ENCODE measurements at places on chromosomes 11 and 22.

DNA sequence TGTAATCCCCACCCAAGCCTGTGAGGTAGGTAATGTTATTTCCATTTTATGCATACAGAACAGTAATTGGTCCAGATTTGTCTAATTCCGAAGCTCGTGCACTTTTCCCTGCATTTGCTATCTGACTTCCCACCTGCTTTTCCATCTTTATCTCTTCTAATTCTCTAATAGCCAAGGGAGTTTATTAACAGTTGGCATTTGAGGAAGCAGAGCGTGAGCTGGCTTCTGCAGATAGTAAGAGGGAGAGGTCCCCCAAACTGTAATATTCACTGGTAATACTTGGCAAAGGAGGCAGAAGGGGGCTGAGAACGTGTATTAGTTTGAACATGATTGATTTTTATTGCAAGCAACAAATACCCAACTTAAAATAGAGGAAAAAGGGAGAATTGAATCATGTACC, 110.8 kb upstream of the SPON1 start:
- no peak for DNase-seq

- DNase-seq, result no peak
These were observed 236.3 kb downstream of the CADM1 start for GRCh38 chr11:115267871-115268270.

- DNase-seq, result no peak
These were observed 581 bp upstream of the EIF3L start for GRCh38 chr22:37848587-37849088.

DNA sequence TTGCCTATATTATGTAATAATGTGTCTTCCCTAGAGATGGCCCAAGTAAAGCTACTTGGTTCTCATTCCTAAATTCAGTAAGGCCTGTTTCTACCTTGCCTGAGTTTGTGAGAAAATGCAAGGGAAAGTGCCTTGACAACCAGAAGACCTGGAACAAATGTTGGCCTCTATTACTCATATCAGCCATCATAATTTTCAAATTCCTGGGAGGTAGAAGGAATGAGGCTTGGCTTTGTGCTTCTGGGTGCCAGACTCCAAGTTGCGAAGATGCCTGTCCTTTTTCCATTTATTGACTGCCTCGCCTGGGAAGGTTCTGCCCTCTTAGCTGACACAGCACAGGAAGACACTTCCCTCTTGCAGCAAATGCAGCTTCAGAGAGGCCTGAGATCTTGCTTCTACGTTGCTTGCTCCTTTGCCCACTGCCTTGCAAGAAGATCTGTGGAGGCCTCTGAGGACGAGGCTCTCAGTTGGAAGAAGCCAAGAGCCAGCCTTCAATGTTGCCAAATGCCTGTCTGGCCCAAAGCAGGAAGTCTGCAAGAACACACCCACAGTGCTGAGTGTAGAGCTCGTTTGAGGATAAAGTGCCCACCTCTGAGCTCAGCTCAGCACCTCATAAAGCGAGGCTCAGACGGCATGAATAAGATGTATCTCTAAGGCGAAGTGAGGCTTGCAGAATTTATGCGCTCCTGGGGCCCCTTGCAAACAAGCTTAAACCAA, 120.1 kb downstream of the GALNT18 start:
- DNase-seq, result no peak

- DNase-seq, result no peak
These were observed 189.6 kb downstream of the ST3GAL4 start for GRCh38 chr11:126545057-126545555.

GRCh38 chr11:108589136-108589535, 4.4 kb downstream of the EXPH5 start:
- no peak for DNase-seq

GRCh38 chr11:118924591-118925585, 838 bp downstream of the BCL9L start:
- DNase-seq, result no peak

- no peak for DNase-seq
These were observed 12.2 kb downstream of the MOV10L1 start for GRCh38 chr22:50101870-50102565.

DNA sequence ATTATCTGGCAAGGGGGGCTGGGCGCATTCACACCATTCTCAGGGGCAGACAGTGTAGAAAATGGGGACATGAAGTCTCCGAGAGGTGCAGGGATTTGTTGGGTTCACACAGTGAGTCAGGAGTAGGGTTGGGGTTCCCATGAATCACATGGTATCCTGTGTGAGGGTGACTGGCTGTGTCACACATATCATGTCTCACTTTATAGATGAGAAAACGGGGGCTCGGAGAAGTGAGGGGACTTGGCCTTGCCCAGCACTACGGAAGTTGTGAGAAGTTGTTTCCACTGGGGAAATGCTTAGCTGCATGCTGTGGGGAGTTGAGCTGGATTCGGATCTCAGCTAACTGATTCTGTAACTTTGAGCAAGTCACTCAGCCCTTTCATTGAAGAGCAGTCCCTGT, 4.2 kb downstream of the GAL3ST3 start:
- DNase-seq, result no peak

DNA sequence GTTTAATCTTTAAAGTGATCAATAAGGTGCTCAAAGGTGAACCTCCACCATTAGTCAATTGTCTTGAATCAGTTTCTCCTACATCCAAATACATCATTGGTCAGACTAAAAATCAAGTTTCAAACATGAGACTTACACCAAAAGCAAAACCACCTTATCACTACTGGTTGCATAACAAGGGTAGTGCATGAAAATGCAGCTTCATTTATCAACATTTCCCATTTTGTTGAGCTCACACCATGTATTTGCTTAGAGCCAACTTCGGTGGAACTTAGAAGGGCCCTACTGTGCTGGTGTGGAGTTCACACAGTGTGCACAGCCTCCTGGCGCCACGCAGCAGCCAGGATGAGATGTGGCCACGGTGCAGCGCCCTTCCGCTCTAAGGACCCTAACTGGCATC, 23.1 kb upstream of the PHLDA2 start:
- DNase-seq, result no peak

DNA sequence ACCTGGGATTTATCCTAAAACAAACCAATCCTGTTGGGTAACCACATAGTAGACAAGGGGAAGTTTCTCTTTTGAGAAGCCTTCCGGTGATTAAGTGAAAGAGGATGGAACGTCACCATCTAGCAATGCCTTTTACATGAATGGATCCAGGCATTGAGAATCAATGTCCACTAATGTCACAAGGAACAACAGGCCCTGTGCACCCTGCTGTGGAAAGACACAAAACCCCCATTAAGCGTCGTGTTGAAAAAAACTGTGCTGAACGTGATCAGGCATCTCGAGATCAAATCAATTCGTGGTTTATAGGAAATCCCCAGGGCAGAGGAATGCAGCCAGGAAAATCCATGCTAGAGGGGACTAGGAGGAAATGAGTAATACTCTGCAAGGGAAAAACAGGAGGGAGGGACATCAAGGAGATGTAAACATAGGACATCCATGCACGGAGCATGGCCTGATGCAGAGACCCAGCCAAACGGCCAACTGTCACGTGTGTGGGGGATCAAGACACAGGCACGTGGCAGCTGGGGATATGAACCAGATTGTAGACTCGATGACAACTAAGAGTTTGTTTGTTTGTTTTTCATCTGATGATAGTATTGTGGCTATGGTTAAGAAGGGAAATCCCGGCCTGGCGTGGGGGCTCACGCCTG, 38.6 kb upstream of the CARS1 start:
- no peak for DNase-seq

DNA sequence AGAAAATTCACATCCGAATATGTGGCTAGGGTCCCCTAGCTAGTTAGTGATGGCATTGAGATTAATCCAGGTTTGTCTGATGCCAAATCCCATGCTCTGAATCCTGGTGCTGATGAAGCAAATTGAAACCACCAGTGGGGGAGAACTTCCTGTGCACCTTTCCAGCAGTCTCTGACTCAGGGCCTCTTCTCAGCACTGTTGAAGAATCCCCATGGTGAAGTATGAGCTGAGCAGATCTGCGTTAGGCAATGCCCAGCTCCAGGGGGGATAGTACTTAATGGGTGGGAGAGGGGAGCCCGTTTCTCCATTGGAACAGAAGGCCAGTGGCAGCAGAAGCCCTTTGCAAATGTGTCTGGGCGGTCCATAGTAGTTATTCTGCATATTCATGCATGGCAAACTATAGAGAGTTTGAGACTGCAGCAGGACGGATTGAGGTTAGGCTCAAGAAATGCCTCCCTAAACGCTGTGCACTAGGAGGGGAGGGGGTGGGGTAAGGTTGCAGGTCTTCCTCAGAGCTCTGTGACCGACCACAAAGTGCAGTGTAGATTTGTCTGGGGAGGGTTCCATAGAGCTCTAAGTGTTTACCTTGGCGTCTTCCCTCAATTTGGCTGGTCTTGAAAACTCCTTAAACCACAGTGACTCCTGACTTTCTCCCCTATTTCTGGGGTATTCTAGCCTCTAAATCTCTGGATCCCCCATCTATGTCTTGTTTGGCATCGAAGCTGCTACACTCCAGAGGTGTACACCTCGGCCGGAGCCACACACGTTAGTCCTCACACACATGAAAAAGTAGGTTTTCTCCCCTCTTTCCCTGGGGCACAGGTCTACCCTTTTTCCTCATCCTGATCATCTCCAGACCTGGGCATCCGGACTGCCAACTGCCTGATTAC, 4.8 kb downstream of the POU2F3 start:
- no peak for DNase-seq

DNA sequence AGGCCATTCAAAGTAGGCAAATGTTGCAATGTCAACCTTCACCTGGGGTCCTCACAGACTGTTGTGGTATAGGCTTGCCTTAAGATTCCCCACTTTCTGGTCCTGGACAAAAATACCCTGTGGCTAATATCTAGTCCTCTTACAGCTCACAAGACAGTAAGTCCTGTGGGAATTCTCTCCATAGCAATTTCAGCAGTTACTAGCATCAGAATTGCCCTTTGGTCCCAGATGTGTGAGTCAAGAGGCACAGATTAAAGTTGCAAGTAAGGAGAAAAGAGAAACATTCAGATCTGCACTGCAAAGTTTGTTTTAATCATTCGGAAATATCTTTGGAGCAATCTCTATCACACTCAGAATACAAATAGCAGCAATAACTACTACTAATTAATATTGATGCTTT, 420.2 kb downstream of the NTM start:
- no peak for DNase-seq

GRCh38 chr11:28849053-28849452, 740.9 kb downstream of the METTL15 start:
- DNase-seq, result no peak

GRCh38 chr11:121105481-121106195, 4.6 kb downstream of the TECTA start:
- DNase-seq, result no peak

GRCh38 chr11:57493507-57494503, 21.7 kb downstream of the SLC43A1 start:
- DNase-seq, result peak; percentile 67

DNA sequence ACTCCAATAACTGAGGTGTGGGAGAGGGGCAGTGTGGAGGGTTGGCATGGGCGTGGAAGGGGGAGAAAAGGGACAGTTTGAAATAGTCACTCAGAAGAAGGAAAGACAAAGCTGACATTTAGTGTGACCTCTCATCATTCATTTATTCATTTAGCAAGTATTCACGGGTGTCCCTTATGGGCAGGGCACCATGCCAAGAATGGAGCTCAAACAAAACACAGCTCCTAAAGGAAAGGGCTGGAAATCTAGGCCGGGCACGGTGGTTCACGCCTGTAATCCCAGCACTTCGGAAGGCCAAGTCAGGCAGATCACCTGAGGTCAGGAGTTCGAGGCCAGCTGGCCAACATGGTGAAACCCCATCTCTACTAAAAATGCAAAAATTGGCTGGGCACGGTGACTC, 19.4 kb upstream of the DGKZ start:
- DNase-seq, result no peak

- no peak for DNase-seq
These were observed 8.2 kb downstream of the CKAP5 start for GRCh38 chr11:46837860-46838259.

GRCh38 chr22:45336971-45337431, 27.3 kb downstream of the FAM118A start:
- no peak for DNase-seq

DNA sequence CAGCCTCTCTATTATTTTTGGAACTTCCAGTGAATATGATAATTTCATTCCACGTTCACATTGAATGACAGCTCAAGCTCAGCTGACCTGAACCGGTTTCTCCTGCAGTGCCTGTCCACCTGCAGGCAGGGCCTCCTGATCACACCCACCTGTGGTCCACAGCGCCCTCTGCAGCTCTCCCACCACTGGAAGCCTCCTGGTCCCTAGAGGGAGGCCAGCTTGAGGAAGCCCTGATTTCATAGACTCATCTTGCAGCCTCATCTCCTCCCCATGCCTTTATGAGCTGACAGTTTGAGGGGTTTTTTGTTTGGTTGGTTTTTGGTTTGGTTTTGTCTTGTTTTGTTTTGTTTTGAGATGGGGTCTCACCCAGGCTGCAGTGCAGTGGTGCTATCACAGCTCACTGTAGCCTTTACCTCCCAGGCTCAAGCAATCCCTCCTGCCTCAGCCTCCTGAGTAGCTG, 29.9 kb upstream of the MALAT1 start:
- DNase-seq, result no peak

DNA sequence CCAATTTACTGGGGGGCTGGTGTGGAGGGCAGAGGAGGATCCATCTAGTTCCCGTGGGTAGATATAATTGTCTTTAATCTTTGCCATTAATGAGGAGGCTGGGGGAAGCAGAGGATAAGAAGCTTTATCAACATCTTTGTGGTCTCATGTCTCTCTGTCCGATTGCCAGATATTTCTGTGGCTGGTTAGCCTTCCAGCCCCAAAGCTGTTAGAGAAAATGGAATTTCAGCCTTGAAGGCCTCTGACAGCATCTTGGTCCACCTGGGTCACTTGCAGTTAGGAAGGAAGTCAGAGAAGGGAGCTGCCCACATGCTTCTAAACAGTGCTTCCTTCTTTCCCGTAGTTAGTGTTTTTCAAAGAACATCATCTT, 56.9 kb downstream of the ABTB2 start:
- DNase-seq, result no peak

DNA sequence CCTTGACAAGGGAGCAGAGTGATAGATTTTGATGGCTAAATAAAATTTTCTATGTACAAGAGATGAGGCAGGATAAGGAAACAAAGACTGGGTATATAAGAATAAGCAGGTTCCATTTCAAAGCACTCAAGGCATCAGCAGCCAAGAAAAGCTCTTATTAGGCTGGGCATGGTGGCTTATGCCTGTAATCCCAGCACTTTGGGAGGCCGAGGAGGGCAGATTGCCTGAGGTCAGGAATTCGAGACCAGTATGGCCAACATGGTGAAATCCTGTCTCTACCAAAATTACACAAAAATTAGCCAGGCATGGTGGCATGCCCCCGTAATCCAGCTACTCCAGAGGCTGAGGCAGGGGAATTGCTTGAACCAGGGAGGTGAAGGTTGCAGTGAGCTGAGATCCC, 563.4 kb upstream of the CCDC179 start:
- DNase-seq, result no peak

DNA sequence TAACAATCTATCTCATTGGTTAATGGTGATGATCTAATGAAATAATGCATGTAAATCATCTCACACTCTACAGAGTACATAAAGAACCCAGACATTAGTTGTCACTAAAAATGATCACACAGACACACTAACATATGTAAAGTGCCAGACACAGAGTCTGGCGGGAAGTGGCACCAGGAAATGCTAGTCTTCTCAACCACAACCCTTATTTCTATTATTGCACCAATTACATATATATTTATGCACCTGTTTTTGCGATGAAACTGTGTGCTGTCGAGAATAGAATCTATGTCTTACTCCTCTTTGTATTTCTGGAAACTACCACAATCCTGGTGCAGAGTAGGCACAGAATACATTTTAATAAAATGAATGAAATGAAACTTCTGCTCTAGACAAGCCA, 25.9 kb upstream of the POU2AF3 start:
- DNase-seq, result no peak
